Camera-type eye (tissue), 1 donor: ENCODE measurements at places on chromosomes 5 and 9. TPM values are rescaled to one million over a fixed set of nuclear protein-coding genes. Genes with fewer than 3 reads are reported as not detected.

Gene SAXO1
- 0.05 TPM for total RNA-seq

Gene C9orf152
- total RNA-seq = 0.38 TPM

Gene PLGRKT
- 26.7 TPM for total RNA-seq

Gene CTNND2
- 37.3 TPM for total RNA-seq

Gene ELAVL2
- 37.8 TPM for total RNA-seq

Gene SOX30
- total RNA-seq = 0.16 TPM

Gene ABLIM3
- 13.1 TPM for total RNA-seq

Gene PHF24
- total RNA-seq = 11.2 TPM

Gene TRPM6
- 0.44 TPM for total RNA-seq

Gene SLC45A2
- total RNA-seq = 6.4 TPM
